HTR-8/SVneo (cell line): ENCODE measurements at places on chromosomes 16 and 17.

DNA sequence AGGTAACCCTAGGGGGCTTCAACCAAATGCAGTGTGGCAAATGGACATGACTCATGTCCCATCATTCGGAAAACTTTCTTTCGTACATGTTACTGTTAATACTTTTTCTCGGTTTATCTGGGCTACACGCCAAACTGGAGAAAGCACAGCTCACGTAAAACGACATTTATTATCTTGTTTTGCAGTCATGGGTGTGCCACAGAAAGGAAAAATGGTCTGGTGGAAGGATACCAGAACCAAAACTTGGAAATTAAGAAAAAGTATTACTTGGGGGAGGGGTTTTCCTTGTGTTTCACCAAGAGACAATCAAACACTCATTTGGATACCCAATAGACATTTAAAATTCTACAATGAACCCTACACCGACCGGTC, 23.6 kb downstream of the ALOX15B start:
- no peak for DNase-seq

DNA sequence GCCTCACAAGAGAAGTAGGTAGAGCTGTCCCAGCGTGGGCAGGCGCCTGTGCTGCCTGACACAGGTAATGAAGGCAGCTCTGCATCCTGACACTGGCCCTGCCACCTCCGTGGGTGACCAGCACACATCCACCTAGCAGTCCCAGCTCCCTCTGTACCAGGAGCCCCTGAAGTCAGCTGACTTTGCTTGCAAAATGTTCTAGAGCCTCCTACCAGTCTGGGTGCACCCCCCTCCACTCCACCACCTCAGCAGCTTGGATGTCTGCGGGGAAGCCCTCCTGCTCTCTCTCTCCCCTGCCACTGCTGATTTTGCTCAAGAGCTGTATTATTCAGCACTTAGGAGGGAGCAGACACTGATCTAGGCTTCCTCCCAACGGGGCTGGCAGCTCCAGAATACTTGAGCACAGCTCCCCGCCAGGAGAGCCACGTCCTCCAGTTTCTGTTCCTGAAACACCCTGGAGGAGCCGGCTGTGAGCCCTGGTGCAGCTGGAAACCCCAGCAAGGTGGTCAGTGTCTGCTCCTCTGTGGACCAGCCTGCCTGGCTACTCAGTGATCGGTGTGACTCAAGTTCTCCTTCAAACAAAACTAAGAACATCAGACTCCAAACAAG, 1.0 kb downstream of the RNF166 start:
- no peak for DNase-seq

GRCh38 chr17:75799402-75799801, 14.8 kb downstream of the UNK start:
- DNase-seq: no peak

- no peak for DNase-seq
Observed at GRCh38 chr16:81337097-81337496, 22.3 kb downstream of the GAN start.

DNA sequence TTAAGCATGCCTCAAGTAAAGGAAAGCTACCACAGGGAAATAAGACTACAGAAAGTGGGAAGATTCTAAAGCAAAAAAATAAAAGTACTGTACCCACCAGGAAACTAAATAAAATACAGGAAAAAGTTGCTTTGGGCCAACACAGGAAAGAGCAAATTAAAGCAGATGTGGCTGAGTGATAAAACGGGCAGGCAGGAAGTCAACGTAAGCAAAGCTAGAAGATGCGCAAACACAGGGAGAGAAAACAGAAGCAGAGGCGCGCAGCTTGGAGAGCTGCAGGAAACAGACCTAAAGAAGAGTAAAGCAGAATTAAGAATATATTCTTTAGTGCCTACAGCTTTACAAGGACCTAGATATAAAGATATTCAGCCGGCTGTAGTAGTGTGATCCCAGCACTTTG, 21.7 kb downstream of the USP36 start:
- DNase-seq: no peak

- no peak for DNase-seq
Observed at GRCh38 chr17:79084291-79085153, 9.9 kb downstream of the ENGASE start.

GRCh38 chr17:29119265-29119664, 60.9 kb downstream of the MYO18A start:
- DNase-seq: no peak

GRCh38 chr16:22161999-22162655, at the start of gene SDR42E2:
SDR42E2 (plus strand) TSS chr16:22162506; CDS start chr16:22165583, 3,077 bp downstream.
- no peak for DNase-seq

- DNase-seq: no peak
Observed at GRCh38 chr17:66379996-66380395, 77.6 kb downstream of the PRKCA start.

DNA sequence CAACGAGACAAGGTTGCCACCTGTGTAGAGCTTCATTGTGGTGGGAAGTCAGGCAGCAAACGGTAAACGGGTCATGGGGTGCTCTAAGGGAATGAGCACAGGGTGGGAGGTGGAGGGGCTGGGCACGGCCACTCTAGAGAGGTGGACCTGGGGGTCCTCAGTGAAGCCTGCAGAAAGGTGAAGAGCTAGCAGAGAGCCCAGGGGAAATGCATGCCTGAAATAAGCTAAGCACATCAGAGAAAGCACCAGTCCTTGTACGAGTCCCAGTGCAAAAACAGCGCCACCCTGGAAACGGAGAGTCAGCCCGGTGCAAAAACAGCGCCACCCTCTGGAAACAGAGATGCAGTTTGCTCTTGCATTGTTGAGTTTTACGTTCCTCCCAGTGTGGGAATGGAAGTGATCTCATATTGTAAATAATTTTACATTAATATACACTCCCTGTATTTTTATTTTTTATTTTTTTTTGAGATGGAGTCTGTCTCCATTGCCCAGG, 65.0 kb downstream of the TBC1D16 start:
- DNase-seq: no peak

GRCh38 chr17:10337136-10337535, 35.7 kb downstream of the MYH13 start:
- DNase-seq: no peak

GRCh38 chr16:90000733-90001427, 18.4 kb downstream of the DBNDD1 start:
- no peak for DNase-seq

GRCh38 chr17:43211123-43211479, 574 bp upstream of the TMEM106A start:
- no peak for DNase-seq

- DNase-seq: no peak
Observed at GRCh38 chr16:1180549-1181403, 27.9 kb downstream of the CACNA1H start.

DNA sequence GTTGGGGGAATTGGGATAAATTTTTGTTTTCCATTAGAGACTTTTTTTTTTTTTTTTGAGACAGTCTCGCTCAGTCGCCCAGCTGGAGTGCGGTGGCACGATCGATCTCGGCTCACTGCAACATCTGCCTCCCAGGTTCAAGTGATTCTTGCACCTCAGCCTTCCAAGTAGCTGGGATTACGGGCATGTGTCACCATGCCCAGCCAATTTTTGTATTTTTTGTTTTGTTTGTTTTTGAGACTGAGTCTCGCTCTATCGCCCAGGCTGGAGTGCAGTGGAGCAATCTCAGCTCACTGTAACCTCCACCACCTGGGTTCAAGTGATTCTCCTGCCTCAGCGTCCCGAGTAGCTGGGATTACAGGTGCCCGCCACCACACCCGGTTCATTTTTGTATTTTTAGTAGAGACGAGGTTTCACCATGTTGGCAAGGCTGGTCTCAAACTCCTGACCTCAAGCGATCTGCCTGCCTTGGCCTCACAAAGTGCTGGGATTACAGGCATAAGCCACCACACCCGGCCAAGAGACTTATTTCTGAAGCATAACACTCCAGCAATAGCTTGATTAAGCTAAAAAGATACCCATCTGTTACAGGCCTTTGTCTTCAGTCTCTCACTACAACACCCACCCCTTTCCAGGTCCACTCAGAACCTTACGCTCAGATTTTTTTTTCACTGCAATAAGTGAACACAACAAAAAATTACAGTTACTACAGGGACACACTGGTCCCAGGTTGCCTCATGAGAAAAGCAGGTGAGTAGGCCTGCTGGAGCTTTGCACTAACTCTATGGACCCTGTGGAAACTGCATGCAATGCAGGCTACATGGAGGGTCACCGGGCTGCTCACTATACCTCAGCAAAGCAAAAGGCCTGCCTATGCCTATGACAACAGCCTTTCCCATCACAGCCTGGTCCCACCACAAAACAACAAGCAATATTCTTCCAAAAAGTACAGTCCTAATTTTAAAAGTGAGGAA, 34.6 kb downstream of the KANSL1 start:
- no peak for DNase-seq

- no peak for DNase-seq
Observed at GRCh38 chr17:68532826-68533225, 20.6 kb downstream of the PRKAR1A start.

GRCh38 chr17:36850790-36851189, 86.5 kb upstream of the LHX1 start:
- DNase-seq: peak; percentile 85

DNA sequence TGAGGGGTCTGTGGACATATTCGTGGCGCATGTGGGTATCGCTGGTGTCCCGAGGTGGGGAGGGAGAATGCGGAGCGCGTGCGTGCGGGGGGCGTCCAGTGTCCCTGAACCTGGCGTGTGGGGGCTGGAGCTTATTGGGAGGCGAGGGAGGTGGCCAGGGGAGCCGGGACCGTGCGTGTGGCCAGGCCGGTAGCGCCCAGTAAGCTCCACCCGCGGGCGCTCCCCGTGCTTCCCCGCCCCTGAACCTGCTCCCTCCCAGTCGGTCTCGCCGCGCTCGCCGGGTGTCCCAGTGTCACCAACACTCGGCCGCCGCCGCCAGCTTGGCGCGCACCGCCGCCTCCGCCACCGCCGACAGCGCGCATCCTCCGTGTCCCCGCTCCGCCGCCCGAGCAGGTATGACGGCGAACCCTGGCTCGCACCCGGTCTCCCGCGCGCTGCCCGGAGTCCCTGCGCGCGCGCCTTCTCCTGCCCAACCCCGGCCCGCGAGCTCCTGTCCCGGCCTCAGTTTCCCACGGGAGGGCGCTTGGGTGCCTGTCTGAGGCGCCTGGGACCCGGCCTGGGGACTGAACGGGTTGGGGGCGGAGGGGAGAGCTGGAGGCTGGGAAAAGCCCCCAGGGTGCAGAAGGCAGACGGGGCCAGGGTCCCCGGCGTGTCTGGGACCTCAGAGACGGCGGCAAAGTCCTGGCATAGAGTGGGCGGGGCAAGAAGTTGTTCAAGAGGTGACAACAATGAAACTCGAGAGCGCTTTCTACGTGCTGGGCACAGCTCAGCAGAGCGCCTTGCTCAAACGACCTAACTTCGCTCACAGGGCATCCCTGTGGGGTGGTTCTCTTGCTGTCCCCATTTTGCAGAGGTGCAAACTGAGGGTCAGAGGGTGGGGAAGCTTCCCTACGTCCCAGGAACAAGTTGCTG, at the start of gene SCNN1B:
Gene SCNN1B, plus strand, starts transcription at position 258 of the 912 bp plus-strand sequence. CDS start 46,298 bp downstream, outside the sequence.
- no peak for DNase-seq

DNA sequence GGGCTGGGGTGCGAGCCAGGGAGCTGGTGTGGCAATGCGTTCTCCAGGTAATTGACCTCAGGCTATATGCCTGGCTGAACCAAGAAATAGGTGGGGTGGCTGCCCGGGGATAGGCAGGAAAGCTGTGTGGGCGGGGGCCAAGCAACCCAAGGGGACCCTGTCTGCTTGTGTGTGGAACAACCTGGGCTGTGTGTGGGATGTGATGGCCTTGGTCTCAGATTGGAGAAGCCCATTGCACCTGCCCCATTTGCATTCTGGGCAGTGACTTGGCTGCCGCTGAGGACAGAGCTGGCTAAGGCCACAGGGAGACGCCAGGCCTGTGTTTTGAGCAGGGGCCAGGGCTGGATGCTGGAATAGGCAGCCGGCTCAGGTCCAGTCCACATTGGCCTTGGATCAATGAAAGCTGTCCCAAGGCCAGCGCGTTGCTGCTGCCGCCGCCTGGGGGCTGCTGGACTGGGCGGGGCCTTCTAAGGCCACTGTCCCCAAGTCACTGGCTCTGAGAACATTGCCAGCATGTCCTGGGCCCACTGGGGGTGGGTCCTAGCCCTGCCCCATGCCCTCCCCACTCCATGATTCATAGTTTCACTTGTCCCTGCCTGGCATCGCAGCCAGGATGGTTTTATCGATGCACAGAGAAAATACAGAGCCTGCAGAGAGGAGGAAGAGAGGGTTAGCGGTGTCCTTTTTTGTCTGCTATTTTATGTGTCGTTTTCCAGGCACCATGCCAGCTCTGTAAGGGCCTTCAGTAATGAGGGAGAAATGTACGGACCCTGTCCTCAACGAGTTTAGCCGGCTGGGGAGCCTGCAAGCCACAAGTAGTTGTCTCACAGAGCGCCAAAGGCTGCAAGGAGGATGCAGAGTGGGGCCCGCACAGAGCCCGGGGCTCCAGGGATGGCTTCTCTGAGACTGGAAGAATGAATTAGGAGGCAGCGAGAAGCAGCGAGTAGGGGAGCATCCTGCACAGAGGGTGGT, 43.9 kb downstream of the NKD1 start:
- DNase-seq: no peak

- no peak for DNase-seq
Observed at GRCh38 chr17:15513058-15513791, 45.8 kb upstream of the CDRT4 start.

DNA sequence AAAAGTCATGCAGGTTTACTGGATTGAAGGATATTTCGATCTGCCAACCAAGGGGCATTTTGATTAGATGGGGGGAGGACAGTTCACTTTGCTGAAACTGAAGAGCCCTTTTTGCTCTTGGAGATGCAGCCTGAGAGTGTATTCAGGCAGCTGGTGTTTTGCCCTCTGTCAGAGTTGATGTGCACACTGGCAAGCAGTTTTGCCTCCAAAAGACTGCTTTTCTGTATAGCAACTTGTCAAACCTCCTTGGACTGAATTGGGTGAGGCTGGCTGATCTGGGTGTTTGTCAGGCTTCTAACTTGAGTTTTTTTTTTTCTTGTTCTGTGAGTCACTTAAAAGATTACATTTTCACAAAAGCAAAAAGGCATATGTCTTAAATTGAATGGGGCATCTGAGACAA, 22.6 kb upstream of the ANKFN1 start:
- no peak for DNase-seq

- DNase-seq: no peak
Observed at GRCh38 chr17:79529661-79530081, 81.2 kb downstream of the RBFOX3 start.

- DNase-seq: no peak
Observed at GRCh38 chr16:27325736-27326135, 12.0 kb downstream of the IL4R start.

DNA sequence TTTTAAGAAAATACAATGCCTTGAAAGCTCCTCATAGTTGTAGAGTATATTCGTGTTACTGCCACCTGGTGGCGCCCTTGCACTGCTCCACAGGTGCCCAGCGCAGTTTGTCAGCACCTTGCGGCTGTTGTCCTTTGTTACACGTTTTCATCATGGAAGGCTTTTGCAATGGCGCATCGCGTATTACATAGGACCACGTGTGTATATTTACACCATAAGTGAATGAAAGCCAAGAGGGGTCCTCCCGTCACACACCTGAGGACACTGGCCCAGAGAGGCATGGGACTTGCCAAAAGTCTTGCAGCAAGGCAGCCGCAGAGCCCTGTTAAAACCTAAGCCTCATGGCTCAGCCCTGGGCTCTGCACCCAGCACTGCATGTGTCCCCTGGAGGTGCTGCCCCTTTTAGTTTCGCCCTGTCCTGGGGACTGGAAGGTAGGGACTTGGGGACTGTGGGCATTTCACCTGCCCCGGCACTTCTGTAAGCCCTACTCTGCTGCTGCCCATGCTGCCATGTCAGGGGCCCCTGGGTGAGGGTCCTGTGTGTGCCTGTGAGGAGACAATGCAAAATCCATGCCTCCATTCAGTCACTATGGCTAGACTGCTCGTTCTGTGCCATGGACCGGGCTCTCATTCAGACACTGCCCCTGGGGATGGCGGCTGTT, 24.3 kb downstream of the POLR3E start:
- DNase-seq: peak; percentile 63
